Spleen (tissue), 13 donors: ENCODE measurements at places on chromosomes 5 and 9.

- DNase-seq: no peak
These were observed 15.0 kb downstream of the CARD19 start for GRCh38 chr9:93111001-93111370.

- peak; percentile 50 for DNase-seq
These were observed 90.6 kb upstream of the ADAMTS2 start for GRCh38 chr5:179435731-179436315.

DNA sequence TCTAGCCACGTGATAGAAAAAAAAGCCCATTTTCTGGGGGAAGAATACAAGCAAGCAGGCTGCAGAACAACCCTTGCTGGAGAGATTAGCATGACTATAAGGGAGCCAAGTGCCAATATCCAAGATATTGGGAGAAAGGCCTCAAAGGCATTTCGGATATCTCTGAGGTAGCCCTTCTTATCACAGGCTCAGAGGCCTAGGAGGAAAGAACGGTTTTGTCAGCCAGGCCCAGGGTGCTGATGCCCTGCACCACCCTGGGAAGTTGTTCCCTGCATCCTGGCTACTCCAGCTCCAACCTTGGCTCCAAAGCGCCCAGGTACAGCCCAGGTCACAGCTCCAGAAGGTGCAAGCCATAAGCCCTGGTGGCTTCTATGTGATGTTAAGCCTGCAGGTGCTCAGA, 66.4 kb downstream of the C9orf153 start:
- no peak for DNase-seq

GRCh38 chr5:14628346-14628745, 36.2 kb upstream of the OTULIN start:
- no peak for DNase-seq

DNA sequence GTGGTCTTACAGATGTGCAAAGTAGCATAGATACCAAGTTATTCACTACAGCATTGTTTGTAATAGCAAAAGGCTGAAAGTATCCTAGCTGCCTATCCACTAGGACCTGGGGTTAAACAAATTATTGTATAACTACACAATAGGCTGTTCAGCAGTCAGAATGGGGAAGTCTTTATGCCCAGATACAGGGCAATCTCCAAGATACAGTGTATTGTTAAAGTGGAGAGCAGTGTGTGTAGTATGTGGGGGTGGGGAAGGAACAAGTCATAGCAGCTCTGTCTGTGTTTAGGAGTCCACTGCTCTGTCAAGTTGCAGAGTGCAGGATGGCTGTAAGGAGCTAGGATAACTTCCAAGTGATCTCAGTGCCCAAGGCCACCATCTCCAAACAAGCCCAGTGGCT, 5.5 kb downstream of the PCYOX1L start:
- DNase-seq: no peak

DNA sequence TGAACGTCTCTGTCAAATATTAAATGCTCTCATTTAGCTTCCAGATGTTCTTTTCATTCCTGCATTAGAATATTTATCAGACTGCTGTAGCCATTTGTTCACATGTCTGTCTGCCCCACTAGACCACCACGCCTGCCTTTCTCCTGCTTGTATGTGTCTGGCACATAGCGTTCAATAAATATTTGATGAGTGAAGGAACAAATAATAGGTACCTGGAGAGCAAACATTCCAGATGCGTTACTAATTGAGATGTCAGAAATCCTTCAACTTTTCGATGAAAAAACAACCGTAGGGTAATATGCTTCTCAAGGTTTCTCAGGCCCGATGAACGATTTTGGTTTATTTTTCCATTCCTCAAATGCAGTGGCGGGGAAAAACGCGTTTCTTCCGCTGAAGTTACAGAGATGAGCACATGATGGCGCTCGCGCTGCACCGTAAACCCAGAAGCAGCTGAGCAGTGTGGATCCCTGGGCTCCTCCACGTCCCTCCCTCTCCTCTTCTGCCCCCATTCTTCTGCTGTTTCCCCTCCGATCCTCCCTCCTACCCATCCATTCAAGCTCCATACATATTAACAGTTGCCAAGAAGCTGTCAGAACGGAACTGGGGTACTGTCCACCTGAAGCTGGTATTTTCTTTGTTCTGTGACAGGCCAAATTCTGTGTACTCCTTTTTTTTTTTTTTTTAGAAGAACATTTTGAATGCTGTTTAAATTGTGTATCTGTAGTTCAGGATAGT, 245.4 kb downstream of the MPDZ start:
- DNase-seq: no peak

DNA sequence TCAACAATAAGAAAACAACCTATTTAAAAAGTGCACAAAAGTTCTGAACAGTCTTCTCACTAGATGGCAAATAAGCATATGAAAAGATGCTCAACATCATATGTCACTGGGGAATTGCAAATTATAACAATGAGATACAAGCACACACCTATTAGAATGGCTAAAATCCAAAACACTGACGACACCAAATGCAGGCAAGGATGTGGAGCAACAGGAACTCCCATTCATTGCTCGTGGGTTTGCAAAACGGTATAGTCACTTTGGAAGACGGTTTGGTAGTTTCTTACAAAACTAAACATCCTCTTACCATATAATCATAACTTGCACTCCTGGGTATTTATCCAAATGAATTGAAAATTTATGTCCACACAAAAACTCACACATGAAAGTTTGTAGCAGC, 100.9 kb upstream of the TBC1D2 start:
- no peak for DNase-seq

GRCh38 chr9:127916720-127917581, at the start of gene ST6GALNAC4:
TSS of gene ST6GALNAC4 (minus strand) at chr9:127917041. CDS start at chr9:127916419, 622 bp downstream.
- peak; percentile 99 for DNase-seq

DNA sequence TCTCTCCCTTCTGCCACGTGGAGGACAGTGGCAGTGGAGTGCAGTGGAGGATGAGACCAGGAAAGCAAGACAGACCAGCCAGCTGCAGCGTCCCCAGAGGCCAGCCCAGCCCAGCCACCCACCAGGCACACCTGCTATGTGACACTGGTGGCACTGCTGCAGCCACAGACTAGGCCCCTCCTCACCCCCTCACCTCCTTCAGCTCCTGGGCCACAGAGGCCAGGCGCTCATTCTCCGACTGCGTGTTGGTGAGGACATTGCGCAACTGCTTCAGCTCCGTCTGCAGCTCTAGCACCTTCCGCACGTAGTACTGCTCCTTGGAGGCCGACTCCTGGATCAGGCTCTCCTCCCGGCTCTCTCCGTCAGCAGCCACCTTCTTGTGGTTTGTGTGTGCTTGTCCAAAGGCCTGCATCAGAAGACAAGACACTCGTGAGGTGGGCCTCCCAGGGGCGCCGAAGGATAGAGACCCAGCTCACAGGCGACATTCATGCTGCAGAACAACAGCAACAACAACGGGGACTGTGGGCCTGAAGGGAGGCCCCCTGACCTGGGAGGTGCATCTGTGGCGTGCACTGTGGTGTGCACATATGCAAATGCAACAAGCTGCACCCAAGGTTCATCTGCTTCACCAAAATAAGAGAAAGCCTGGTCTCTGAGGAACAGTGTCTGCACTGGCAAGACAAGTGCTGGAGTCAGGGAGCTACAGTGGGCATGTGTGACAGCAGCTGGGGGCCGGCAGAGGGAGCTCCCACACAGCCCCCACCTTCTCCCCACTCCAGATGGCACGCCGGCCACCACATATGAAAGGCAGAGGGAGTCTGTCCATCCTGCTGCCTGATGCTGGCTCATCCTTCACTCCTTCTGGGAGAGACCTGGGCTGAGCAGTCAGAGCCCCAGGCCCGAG, 35.5 kb downstream of the BICD2 start:
- peak; percentile 87 for DNase-seq

GRCh38 chr5:77145666-77146065, 58.6 kb upstream of the ZBED3 start:
- no peak for DNase-seq

DNA sequence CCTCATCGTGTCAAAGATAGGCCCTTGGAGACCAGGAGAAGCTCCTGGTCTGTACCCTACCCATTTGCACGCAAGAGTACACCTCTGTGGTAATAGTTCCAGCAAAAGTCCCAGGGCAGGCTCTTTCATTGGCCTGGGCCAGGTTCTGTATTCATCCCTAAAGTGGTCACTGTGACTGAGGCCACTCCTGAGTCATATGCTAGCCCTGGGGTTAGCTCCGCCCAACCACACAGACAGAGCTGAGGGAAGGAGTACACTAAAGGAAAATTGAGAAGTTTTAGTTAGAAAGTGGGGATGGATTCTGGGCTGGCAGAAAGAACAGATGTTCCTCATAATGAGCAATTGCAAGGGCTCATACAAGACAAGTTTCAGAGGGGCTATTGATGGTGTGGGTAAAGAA, 206.7 kb downstream of the ARHGAP26 start:
- DNase-seq: no peak

- no peak for DNase-seq
These were observed 204.4 kb downstream of the TRIO start for GRCh38 chr5:14347522-14347921.

- peak; percentile 85 for DNase-seq
These were observed at the start of gene KCNN2 for GRCh38 chr5:114361724-114362196. TSS of gene KCNN2 (plus strand) at chr5:114362070. CDS start at chr5:114362140, 70 bp downstream.

DNA sequence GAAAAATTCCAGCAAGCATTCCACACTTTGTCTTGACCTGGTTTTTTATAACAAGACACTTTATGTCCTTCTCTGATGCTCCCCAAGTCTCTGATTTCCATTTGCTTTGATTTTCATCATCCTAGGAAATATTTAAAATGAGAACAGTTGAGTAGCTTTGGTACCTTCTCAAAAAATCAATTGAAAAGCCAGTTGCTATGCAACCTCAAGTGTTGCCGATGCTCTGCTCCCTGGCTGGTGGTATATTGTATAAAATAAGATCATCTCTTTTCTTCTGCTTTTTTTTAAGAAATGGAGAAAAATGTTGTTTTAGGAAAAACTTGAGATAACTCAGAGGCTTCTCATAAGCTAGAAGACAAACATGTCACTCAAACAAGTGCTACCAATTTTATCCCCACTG, 109.7 kb downstream of the ZNF354C start:
- peak; percentile 1 for DNase-seq

DNA sequence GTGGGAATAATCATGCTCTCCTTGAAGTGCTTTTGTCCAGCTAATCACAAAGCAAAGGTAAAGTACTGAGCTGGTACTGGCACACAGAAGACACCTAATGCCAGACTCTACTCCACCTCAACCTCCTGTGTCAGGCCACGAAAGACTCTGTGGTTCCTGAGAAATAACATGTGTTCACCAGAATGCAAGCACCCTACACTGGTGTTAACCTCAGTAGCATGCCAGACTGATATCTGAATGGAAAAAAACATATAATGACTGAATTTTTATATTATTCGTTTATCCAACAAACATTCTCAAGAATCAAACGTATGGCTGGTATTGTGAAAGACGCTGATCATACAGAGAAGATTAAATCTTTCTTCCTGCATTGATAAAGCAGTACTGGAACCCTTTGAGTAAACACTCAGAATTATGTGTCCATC, 97.1 kb upstream of the IFNE start:
- no peak for DNase-seq

- DNase-seq: no peak
These were observed 31.2 kb upstream of the EBF1 start for GRCh38 chr5:159130871-159131270.

DNA sequence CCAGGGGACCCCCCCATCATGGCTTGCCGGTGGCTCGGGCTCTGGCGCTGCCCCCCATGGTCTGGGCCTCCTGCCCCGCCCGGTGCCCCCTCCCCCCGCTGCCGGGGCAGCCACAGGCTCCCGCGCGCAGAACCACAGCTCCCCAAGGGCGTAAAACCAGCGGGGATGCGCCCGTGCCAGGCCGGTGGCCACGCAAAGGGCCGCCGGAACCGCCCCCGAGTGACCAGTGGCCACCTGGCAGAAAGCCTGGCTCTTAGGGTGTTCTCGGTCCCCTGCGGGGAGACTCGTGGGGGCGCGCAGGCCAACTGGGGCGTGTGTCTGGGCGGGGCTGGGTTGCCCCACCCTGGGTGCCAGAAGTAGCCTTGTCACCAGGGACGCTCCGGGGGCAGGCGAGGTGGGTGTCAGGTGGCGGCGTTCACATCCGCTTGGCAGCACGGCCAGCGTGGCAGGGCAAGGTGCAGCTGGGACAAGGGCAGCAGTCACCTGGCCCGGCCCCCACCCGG, 515 bp upstream of the AGPAT2 start:
- peak; percentile 89 for DNase-seq

GRCh38 chr9:83979812-83980394, at the start of gene HNRNPK:
TSS of gene HNRNPK (minus strand) at chr9:83980215. CDS start at chr9:83978252, 1,963 bp downstream.
- DNase-seq: peak; percentile 98

- no peak for DNase-seq
These were observed 4.7 kb upstream of the CCL28 start for GRCh38 chr5:43416803-43417394.
